ENCODE measurements at places on chromosomes 4 and X.

- no peak for DNase-seq
These were observed 284.8 kb downstream of the AFF2 start for GRCh38 chrX:148785256-148785655.

DNA sequence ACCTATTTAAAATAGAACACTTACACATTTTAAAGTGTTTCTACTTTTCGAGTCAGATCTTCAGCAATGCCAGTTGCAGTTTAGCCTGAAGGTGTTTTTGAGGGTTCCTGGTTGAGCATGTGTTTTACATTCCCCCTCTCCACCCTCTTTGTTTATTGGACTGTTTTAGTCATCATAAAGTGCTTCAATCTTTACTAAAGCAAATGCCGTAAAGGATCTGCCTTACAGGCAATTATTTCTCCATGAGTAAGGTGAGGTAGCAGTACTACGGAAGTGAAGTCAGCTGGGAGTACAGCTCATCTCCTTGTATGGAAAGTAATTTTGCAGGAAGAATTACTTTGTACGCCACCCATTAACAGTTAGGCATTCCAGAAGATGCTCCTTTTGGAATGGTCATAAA is 36.9 kb downstream of the PDLIM5 start:
- DNase-seq, result no peak

GRCh38 chr4:103201724-103202123 is 3.6 kb upstream of the CENPE start:
- DNase-seq, result no peak

GRCh38 chr4:6458528-6458927 is 13.9 kb downstream of the PPP2R2C start:
- DNase-seq, result no peak

DNA sequence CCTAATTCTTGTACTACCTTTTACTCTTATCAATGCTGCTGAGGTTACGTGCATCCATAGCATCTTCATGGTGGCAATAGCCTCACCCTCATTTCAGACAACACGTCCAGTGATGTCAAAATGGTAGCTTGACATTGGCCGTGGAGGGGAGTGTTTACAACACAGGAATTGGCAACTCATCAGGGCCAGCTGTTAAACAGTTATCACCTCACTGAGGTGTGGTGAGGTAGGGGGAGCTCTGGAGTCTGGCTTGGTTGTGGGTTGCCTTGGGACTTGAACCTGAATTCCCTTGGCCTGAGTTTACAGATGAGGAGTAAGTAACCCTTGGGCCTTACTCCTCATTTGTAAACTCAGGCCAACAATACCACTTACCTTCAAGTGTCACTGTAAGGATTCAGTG is 10.4 kb downstream of the SASH3 start:
- no peak for DNase-seq
